ENCODE measurements at places on chromosomes 4 and X.

GRCh38 chr4:3874028-3874415, 107.8 kb downstream of the ADRA2C start:
- DNase-seq: no peak

GRCh38 chrX:151702026-151702714, 6.9 kb downstream of the PRRG3 start:
- DNase-seq: no peak

DNA sequence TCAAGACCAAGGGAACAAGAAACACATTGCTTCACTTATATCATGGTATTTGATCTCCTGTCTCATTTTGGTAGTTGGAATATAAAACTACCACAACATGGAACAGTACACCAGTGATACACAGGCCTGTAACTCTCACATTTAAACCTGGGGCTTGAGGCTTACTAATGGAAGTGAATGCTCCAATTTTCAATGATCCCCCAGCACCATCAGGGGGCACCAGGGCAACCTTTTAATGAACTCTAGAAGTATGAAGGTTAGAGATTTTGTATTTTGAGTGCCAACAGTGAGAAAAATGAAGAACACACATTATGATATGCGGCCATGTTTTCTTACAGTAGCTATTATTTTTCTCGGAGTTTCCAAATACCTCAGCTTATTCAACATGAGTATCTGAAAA, 50.7 kb downstream of the C4orf33 start:
- no peak for DNase-seq

DNA sequence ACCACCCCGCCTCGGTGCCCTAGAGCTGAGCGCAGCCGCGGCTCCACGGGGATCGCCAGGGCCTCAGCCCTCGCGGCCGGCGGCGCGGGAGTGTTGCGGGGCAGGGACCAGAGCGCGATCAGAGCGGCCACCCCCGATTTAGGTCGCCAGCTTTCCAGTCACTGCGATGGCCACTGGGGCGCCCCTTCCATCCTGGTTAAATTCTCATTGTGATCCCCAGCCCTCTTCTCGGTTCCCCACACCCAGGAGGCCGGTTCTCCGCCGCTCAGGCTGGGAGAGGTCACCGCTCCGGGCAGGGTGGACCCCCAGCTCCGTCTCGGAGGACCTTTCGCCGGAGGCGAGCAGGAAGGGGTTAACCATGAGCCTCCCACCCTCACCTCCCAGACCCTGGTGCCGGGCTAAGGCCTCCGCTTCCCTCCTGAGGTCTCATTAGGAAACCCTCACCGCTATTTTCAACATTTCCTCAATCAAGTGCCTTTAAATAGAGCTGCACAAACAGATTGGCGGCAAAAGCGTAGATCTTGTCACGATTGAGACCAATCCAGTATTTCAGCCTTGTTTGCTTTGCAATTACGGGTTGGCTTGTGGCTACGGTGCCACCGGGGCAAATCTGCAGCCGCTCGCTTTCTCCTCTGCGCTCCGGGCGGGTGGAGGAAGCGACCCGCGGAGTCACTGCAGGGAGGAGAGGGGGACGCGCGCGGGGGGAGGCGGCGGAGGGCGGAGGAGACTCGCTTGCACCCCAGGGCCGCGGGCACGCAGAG, 8.3 kb upstream of the HAND2 start:
- DNase-seq: no peak
